ENCODE measurements at places on chromosomes 13 and 19.

DNA sequence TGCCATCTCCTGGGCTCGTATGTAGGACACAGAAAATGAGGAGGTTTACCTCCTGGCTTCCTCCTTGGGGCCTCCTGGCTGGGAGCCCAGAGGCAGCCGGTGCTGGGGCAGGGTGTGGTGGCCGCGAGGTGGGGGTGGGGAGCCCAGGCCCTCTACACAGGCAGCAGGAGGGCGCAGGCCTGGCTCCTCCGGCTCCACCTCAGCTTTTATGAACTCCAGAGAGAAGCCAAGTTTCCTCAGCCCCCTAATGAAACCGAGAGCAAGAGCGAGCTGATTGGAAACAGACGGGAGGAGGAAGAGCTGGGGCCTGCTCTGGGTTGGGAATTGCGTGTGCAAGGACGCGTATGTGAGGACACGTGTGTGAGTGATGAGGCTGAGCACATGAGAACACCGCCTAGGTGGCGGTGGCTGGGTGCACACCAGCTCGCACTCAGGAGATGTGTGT, 23.1 kb downstream of the LYL1 start:
- no peak for DNase-seq

DNA sequence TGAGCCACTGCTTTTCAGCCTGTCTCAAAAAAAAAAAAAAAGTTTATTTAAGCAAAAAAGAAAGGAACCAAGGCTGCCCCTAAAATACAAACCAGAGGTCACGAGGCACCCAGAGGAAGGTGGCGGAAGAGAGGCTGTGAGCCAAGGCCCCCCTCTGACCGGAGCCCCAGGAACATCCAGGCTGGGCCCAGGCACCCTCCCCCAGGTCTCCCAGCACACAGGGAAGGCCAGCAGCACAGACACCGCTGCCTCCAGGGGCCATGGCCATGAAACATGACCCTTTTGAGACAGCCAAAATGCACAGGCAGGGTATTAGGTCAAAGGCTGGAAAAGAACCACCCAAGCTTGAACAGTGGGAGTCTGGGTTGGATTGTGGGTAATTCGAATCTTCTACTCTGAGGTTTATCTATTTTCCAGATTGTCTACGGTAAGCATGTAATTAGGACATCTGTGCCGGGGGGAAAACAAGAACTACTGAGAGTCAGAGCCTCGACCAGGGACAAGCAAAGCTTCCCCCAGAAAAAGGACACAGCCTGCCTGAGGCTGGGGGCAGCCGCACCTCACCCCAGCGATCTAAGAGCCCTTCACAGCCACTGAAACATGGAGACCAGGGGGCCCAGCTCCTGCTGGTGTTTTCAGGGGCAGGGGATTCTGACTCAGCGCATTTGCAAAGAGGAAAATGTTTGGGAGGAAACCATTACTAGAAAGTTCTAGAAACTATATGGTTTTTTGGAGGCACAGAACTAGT, 8.4 kb downstream of the PEX11G start:
- no peak for DNase-seq

GRCh38 chr19:51676566-51677083, 16.5 kb upstream of the SPACA6 start:
- peak; percentile 74 for DNase-seq

- DNase-seq, result no peak
Measured at GRCh38 chr13:41402691-41403511, 54.4 kb upstream of the RGCC start.

GRCh38 chr13:103799028-103799427, 732.8 kb upstream of the SLC10A2 start:
- DNase-seq, result no peak

- DNase-seq, result no peak
Measured at GRCh38 chr13:27679896-27680295, 58.2 kb downstream of the POLR1D start.

DNA sequence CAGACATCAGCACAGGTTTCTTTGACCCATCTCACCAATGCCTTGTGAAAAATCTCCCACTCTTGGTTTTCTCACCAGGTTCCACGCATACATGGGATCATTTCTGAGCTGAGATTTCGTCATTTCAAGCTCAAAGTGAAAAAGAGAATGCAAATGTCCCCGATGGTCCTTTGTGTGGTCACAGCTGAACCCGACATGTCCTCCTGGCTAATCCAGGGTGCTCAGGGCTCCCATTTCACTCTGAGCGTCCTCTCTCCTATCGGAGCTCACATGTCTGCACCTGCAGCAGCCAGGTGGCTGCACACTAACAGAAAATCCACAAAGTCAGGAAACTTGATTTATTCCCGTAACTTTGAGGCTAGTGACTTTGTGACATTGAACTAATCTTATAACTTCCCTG, 9.3 kb upstream of the CEACAM3 start:
- no peak for DNase-seq

GRCh38 chr13:113423520-113424163, 29.6 kb downstream of the ADPRHL1 start:
- no peak for DNase-seq

GRCh38 chr13:110361365-110361911, 54.4 kb downstream of the COL4A2 start:
- no peak for DNase-seq

- no peak for DNase-seq
Measured at GRCh38 chr19:35955881-35956634, 19.9 kb downstream of the LRFN3 start.

DNA sequence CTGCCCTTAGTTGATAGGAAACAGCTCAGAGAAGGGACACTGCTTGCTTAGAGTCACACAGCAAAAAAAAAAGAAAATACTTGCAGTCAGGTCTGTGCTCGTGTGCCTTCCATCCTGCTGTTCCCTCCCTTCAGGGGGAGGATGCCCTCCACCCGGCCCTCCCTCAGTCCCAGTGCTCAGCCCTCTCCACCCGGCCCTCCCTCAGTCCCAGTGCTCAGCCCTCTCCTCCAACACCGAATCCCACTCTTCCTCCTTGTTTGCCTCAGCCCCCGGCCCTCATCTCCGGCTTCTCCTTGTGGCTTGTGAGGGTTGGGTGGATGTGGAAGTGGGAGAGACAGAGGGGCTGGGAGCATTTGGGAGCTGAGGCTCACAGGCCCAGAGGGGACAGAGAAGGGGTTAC, 5.8 kb downstream of the TFPT start:
- no peak for DNase-seq

DNA sequence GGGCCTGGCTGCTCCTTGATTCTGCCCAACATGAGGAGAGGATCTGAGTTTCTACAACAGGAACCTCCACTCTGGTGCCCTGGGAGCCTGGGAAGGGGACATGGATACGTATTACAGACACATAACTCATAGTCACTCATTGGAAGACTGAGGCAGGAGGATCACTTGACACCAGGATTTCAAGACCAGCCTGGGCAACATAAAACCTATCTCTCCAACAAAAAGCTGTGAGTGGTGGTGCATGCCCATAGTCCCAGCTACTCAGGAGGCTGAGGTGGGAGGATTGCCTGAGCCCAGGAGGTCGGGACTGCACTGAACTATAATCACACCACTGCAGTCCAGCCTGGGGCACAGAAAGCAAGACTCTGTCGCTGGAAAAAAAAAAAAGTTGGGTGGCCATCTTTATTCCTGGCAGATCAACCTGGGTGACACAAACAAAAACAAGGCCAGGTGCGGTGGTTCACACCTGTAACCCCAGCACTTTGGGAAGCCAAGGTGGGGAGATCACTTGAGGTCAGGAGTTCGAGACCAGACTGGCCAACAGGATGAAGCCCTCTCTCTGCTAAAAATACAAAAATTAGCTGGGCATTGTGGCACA, 1.1 kb upstream of the KLF1 start:
- DNase-seq, result no peak

DNA sequence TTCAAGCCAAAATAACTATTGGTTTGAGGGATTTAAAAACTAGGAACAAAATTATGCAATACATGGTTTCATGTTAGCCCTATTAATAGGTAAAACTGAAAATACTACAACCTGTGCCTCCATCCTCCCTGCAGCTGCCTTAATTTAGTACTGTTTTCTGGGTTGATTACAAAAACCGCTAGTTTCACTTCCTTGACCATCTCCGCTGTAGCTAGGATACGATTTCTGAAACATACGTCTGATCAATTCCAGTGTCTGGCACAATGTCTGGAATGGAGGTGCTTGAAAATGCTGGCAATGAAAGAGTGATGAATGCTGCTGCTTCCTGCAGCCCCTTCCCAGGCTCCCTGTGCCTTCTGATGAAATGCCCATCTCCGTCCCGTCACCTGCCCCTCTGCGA, 273.5 kb downstream of the SHISA2 start:
- DNase-seq, result no peak

GRCh38 chr19:17025991-17026658, 485 bp downstream of the CPAMD8 start:
- DNase-seq, result peak; percentile 46
